Stimulated activated CD4-positive, alpha-beta T cell treated with anti-CD3 and anti-CD28 coated beads, TNF-alpha, amount 100 ng/mL, for 48 hours (primary cell): ENCODE measurements at places on chromosomes 1 and 21.

- DNase-seq = no peak
Observed at GRCh38 chr1:240044620-240045019, 47.1 kb upstream of the FMN2 start.

DNA sequence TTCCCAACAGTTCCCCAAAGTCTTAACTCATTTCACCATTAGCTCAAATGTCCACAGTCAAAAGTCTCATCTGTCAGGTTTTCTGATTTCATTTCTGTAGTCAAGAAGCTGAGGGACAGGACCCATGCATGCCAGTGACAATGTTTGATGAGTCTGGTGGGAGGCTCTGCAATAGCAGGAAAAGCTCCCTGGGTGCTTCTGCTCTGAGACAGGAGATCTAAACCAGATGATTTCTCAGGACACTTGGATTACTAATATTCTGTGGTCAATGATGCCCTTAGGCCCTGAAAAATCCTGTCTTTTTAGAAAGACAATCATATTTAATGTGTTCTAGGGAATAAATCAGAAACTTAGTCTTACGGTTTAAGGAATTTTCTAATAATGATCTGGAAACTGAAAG lies 56.4 kb downstream of the PCBP3 start:
- DNase-seq = no peak

DNA sequence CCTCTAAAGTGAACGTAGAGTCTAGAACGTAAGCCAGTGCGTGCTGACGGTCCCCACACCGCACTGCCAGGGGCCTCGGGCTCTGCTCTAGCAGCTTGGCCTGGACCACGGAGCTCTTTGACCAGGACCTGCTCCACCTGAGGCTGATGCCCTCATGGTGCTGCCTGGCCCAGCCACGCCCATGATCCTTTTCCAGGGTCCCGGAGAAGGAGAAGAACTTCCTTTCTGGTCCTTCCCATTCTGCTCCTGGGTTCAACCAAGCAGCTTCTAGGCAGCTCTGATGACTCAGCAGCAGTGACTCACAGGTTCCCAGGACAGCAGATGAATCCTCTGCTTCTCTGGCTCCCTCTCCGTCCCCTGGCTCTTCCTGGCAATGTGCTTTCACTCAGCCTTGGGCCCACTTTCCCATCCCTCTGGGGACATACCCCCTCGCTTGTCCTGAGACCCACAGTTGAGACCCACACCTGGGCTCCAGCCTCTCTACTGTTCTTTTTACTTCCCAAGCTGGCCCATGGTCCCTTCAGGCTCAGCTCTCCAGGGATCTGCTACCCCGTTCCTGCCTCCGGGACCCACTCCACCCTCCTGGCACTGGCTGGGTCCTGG lies 246.3 kb upstream of the RAB4A start:
- peak; percentile 8 for DNase-seq

- no peak for DNase-seq
Observed at GRCh38 chr1:175195798-175196197, 3.2 kb upstream of the KIAA0040 start.

DNA sequence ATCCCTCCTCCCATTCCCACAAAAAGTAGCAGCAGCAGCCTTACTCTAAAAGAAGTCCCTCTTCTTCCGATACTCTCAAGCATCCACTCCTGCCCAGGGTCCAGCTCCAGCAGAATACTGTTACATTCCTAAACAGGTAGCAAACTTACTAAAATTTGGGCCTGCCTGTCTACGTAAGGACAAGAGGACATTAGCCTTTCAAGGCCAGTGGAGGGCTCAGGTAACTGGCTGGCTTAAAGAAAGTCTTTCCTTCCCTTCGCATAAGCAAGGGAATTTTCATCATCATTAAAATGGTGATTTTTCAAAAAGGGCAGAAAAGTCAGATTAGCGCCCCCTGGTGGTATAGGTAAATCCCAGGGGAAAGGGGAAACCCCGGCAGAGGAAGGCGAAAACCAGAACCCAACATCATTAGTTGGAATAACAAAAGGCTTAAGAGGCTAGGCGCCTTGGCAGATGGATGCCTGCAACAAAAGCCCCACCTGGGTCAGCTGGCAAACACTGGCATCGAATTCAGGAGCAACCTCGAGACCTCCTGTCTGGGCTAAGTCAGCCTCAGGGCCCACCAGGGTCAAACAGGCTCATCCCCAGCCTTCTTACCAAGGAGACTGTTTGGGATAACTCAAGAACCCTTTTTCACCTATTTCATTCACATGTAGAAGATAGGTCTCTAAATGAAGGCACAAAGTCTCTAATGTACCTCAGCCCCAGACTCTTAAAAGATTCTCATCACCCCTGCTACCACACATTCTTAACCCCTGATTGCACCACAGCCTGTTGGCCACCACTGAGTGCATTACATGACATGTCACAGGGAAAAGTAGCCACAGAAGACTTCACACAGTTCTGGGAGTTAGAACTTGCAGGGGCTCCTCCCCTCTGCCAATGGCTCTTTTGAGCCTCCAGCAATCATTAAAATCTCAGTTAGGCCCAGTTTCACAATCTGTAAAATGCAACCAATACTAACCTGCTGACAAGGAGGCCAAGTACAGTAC lies 36.7 kb downstream of the ERI3 start:
- DNase-seq = peak; percentile 2

DNA sequence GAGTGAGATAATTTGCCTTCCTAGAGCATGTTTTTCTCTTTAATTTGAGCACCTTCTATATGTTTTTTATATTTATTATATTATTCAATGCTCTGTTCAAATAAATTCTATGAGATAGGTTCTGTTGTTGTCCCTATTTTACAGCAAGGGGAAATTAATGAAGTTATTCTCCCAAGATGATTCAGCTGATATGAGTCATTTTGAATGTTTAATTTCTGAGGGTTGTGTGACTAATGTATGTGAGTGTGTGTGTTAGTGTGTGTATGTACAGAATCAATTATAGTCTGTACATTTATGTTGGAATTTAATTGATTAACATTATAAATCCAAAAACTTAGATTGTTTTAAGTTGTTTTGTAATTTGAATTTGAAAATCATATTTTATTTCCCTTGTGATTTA lies 1536.7 kb upstream of the B3GALT2 start:
- DNase-seq = no peak

DNA sequence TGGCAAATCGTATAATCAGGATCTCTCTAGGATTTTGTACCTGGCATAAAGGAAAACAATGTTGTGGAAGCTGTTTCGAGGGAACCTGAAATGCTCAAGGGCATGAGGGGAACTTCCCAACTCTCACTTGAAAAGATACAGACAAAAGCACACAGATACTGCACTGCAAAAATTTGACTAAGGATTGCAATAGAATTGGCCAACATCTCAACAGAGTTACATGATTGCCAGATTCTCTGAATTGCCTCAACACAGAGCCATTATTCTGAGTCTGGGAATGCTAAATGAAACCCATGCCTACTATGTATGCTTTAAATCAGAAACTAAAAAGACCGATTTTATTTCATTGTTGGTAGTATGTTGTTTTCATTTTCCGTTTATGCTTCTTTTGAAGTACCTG lies 16.0 kb downstream of the KRTAP19-8 start:
- no peak for DNase-seq

DNA sequence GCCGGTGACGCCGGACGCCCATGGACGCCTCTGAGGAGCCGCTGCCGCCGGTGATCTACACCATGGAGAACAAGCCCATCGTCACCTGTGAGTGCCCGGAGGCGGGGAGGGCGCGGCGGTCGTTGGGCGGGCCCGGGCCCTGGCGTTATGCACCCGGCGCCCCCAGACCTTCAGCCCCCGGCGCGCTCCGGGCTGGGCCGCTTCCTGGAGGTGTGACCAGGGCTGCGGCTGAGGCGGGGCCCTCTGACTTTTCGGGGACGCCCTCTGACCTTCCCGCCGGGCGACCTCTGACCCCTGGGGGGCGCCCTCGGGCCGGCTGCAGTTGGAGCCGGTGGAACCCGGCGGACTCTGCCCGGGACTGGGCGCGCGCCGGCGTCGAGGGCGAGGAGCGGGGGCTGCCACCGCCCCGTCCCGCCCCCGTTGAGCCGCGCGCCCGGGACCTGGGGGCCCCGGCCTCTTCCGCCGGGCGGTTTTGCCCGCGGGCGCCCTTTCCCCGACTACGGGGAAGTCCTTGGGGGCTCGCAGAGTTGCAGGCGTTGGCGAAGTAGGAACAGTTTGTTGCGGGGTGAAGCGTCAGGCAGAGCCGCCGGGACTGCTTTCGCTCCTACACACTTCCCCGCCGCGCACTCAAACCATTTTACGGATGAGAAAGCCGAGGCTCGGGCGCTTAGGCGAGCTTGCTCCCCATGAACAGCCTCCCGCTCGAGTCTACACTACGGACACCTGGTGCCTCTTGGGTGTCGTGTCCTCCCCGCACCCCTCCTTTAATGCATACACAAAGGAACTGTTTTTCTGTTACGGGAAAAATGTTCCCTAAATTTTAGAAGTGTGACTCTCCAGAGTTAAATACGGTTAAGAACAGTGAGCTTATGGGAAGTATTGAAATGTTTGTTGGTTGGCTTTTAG lies 618 bp downstream of the TRAPPC10 start:
- peak; percentile 82 for DNase-seq

GRCh38 chr1:205172729-205173366 lies 38.7 kb downstream of the DSTYK start:
- DNase-seq = no peak

DNA sequence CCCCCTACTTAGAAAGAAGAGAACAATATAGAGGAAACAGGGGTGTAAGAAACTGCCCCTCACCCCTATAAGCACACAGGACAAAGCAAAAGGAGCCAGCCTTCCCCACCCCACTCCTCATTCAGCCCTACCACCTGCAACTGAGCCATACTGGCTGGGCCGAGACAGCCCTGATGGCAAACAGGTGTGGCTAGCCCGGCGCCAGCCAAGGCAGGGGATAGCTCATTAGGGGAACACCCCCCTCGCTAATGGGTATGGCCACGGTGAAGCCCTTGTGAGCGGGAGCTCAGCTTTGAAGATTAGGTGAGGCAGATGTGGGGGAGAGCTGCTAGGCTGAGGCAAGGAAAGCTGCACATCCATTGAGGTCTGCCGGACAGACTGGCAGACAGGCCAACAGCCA lies 65.5 kb downstream of the ERI3 start:
- no peak for DNase-seq

DNA sequence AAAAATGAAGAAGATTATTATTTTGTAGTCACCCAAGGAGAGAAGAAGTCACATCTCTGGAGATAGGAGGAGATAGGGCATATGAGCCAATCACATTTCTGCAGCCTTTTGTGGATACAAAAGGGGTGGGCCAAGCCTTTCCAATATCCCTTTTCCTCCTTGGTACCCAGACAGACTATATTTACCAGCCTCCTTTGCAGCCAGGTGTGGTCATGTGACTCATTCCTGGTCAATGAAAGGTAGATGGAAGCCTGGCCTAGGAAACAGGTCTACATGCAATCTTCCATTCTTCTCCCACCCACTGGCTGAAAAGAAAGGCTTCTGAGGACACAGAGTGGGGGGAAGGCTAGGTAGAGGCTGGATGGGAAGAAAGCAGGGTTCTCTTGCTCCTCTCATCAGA lies 58.1 kb upstream of the ERG start:
- no peak for DNase-seq

DNA sequence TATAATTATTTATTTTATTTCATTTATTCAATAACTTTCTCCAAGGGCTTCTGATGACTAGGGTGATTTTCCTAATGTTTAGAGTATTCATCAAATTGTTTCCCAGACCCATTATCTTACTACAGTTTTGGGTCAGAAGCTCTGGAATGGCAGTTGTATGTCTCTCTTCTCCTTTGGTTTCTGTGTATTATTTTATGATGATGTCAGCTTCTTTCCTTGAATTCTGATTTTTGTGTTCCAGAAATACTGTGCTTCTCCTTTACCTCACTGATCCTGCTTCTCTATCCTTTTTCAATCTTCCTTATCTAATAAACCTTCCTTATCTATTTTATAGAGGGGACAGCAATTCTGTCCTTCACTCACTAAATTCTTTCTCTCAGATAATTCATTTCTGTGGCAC lies 48.8 kb downstream of the LRRC8B start:
- no peak for DNase-seq

DNA sequence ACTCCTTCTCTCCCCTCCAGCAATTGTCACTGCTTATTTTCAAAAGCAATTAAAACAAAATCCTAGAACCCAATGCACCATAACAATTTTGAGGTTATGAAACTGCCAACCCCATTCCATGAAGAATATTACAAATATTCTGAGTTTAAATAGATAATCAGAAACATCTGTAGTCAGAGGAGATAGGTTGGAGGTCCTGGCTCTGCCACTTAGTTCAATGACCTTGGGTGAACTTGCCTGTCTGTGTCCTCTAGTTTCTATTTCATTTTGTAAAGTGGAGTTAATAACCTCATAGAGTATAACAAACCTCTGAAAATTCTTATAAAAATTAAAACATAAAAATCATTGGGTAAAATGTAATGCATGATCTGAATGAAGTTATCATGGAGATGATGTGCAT lies 164.6 kb downstream of the KCTD3 start:
- no peak for DNase-seq

GRCh38 chr21:27631471-27631870 lies 664.6 kb upstream of the ADAMTS5 start:
- no peak for DNase-seq

GRCh38 chr1:36177589-36178431 lies 21.9 kb downstream of the MAP7D1 start:
- DNase-seq = no peak

DNA sequence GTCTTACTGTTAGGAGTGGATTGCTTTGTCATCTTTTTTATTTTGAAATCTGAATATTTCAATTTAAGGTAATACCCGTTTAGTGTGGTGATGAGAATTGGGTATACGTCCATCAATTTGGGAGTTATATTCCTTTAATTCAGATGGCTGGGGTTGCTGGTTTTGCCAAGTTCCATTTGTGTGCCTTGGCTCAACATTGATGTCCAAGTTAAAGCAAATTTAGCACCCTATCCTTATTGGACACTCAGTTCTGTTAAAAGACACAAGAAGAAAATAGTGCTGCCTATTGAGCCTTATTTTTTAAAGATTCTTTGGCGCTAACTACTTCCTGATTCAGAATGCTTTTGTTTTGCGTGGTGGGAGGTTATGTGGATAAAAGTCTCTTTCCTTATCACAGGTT lies 40.6 kb downstream of the CAMTA1 start:
- DNase-seq = no peak

GRCh38 chr1:165647970-165648369 lies 16.9 kb downstream of the MGST3 start:
- no peak for DNase-seq

DNA sequence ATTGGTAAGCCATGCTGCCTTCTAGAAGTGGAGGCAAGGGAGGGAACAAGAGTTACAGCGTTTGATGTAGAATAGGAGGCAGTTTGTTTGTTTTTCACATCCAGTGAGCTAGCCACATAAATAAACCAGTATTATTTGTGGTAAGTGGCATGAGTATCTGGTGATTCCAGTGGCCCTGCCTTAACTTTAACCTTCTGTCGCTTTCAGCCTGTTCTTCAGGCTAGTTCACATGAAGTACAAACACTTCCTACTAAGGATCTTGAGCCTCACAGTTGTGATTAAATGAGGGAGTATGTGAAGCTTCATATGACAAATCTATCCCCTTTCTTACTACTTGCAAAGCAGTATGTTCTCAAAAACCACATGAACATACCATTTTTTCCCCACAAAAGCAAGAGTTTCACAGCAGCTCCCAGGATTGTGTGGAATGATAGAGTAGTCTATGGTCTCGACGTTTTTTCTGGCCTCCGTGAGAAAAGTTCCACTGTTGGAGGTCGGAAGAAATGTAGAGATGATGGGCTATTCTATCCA lies 59.5 kb downstream of the PHACTR4 start:
- DNase-seq = no peak

- DNase-seq = no peak
Observed at GRCh38 chr21:14827468-14827867, 237.3 kb downstream of the NRIP1 start.
